ENCODE measurements at places on chromosomes 7 and 10. TPM values are rescaled to one million over a fixed set of nuclear protein-coding genes. Genes with fewer than 3 reads are reported as not detected.

- DNase-seq, result peak; percentile 33
Observed at GRCh38 chr7:91892099-91892705, 11.7 kb upstream of the MTERF1 start.

GRCh38 chr7:40299097-40299496 is 164.3 kb downstream of the SUGCT start:
- DNase-seq, result peak; percentile 68

- no peak for DNase-seq
Observed at GRCh38 chr10:127880557-127880956, 12.2 kb downstream of the CLRN3 start.

- DNase-seq, result no peak
Observed at GRCh38 chr10:91289305-91289704, 68.8 kb downstream of the PCGF5 start.

SPRN gene
- total RNA-seq, result 0.05 TPM

DNA sequence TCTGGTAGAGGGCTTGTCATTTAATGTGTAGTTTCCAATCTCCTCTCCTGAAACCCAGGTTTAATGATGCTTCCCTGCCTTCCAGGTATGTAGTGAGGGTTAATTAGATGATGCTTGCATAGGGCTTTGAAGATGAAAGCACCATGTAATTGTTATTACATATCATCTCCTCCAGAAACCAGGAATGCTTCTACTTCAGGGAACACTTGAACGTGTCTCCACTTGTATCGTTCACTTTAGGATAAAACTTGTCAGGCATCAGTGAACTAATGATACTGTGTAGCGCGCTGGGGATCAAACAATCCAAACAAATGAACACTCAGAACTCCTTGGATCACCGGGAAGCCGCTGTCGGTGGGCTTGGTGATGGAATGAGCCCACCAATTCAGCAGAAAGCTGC is 260.9 kb upstream of the FZD8 start:
- no peak for DNase-seq

GRCh38 chr10:24737001-24737400 is 13.3 kb upstream of the ARHGAP21 start:
- no peak for DNase-seq

MNX1 gene
- total RNA-seq, result 0.36 TPM

CHN2 gene
- 3.2 TPM for total RNA-seq

DNA sequence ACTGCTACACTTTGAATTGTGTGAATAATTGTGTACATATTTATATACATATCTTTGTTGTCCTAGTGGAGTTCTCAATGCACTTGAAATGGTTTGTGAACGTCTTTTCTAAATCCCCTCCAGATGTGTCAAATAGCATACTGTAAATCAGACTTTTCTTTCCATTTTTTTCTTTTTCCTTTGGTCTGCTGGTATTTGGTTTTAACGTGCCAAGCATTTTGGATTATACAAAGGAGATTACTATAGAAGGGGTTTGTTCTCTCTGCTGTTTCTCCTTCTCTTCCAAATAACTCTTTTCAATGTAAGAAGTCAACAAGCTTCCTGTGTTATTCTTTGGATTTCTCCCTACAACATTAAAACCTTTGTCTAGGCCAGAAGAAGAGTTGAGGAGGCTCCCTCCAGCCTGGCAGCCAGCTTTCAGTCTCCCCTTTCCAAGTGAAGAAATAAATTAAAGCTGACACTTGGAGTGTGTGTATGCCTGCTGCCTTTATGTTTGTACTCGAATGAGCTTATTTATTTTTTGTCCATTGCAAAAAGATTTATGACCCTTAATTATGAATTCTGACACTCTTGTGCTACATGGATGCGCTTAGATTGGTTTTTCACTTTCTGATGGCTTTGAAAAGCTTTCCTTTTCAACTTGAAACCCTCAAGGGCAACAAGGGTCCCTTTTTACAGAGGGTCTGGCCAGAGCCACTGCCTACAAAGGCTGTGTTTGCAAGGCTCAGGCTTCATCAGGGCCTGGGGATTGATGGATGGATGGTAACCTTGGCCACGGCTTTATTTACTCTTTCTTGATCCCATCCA is 107.8 kb downstream of the RAB18 start:
- no peak for DNase-seq

COL13A1 gene
- total RNA-seq, result 17.3 TPM

DNA sequence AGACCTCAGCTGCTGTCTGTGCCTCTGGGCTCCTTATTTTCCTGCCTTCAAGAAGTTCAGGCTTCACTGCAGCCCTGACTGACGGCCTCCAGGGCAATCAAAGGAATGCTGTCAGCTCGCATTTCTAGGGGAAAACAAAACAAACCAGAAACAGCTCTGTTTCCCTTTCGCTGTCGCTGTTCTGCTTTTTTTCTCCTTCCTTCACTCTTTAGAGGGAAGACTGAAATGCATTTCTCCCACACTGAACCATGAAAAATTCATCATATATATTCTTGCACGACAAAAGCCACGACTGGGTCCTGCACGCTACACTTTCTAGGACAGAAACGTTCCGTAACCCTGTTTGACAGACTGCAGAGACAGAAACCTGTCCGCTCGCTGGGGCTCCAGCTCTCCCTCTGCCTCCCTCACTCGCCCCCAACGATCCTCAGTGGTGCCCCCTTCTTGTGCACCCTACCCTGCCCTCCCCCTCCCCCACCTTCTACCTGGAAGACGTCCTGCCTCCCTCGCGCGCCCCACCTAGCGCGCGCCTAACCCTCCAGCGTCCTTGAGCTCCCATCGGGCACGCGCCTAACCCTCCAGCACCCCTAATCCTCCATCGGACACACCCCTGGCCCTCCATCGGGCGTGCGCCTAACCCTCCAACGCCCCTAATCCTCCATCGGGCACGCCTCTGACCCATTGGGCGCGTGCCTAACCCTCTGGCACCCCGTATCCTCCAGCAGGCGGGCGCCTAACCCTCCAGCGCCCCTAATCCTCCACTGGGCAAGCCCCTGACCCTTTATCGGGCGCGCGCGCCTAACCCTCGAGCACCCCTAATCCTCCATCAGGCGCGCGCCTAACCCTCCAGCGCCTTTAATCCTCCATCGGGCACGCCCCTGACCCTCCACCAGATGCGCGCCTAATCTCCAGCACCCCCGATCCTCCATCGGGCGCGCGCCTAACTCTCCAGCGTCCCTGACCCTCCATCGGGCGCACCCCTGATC is 37.1 kb downstream of the SVOPL start:
- DNase-seq, result peak; percentile 21

DNA sequence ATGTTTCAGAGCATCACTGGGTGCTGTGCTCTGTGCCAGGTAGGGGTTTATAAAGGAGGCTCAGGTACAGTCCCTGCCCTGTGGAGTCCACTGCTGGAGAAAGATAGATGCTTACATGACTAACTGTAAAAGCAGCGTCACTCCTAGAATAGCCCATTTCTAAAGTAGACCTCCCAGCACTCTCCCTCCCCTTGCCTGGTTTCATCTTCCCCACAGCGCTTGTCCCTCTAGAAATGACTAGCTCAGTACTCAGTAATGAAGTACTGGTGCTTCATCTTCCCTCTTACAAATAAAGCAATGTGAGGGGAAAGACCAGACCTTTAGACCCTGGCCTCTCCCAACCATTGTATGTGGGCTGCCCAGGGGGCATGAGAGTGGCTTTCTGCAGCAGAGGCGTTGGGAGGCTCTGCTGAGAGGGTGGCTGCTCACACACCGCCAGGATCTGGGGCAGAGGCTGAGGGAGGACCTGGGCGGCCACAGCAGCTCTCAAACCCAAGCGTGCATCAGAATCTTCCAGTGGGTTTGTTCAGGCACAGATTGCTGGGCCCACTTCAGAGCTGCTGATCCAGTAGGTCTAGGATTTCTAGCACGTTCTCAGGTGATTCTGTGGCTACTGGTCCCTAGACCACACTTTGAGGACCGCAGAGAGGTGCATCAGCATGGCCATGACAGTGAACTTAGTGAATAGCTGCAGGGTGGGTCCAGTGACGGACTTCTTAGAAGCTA is 110.3 kb upstream of the ANLN start:
- no peak for DNase-seq

COX19 gene
- 11.5 TPM for total RNA-seq

DNA sequence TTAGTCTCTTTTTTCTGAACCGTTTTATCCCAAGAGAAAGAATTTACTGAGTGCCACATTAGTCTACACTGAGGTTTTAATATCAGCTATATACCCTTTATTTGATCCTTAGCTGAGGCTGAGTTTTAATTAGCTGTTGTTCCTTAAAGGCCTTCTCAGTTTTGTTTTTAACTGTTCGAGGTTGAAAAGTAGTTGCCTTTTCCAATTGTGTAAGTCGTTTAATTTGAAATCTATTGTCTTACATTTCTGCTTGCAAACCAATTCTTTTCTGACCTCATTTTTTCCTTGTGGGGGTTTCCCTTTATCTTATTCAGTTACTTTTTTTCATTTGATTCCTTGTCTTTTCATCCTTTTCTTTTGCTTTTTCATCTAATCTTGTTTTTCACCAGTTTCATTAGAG is 30.8 kb downstream of the UMAD1 start:
- no peak for DNase-seq

SPAG6 gene
- total RNA-seq, result not detected

DNA sequence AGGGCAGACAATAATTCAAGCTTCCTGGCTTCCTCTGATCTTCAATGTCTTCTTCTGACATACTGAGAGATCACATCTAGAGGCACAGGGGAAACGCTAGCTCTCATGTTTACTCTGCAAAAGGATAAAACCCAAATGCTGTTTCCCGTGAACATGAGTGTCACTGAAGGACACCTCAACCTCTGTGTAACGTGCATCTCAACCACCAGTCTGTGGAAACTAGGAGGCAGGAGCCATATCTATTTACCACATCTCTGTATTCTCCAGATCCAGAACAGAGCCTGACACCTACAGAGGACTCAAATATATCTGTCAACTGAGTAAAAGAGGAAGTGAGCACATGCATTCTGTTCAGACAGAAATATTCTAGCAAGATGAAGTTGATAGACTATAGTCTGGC is 140.3 kb upstream of the TARP start:
- DNase-seq, result no peak
